ENCODE measurements at places on chromosomes 1 and 21.
A peak's percentile ranks its signal among the peaks of the same experiment; 100 is the strongest.

GRCh38 chr1:22053017-22053860, 730 bp downstream of the CDC42 start:
- peak; percentile 67 for DNase-seq

- no peak for DNase-seq
Observed at GRCh38 chr1:243267471-243267880, 11.6 kb downstream of the SDCCAG8 start.

- no peak for DNase-seq
Observed at GRCh38 chr1:179143322-179143721, 61.5 kb downstream of the TOR3A start.

GRCh38 chr1:26015358-26015757, 6.2 kb upstream of the EXTL1 start:
- DNase-seq: no peak

DNA sequence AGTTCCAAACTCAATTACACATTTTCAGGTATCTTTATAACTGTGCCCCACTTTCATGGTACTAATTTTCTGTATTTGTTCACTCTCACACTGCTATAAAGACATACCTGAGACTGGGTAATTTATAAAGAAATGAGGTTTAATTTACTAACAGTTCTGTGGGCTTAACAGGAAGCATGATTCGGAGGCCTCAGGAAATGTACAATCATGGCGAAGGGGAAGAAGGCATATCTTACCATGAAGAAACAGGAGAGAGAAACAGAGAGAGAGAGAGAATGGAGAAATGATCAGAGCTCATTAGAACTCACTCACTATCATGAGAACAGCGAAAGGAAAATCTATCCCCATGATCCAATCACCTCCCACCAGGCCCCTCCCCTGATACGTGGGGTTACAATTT, 874.1 kb upstream of the B3GALT2 start:
- no peak for DNase-seq

DNA sequence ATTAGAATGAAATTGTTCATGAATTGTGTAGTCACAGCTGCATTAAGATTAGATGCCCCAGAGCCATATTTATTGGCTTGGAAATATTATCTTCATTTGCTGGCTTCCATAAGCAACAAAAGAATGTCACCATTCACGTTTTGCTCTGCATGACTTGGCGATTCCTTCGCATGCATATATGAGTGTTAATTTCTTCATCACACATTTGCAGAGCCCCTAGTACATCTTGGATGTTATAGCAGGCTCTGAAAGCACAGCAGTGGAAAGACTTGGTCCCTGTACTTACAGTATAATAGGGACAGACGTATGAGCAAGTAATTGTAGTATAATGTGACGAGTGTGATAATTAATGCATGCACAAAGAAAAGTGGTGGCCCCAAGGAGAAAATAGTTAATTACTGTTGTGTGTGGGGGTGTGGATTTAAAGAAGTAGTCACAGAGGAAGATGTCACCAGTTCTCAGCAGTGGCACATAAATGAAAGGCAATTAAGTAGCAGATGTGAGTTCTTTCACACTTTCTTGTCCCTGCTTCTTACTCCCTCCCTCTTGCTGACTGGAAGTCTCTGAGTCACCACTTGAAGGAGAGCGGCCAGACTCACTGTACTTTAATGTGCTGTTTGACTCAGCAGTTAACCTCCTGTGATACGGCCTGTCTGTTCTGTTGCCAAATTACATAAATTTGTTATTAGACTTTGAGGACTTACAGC, 21.0 kb downstream of the S100A10 start:
- no peak for DNase-seq

GRCh38 chr1:206909161-206909882, 12.1 kb downstream of the IL24 start:
- peak; percentile 45 for DNase-seq

- no peak for DNase-seq
Observed at GRCh38 chr21:44394733-44395132, 41.3 kb downstream of the TRPM2 start.

DNA sequence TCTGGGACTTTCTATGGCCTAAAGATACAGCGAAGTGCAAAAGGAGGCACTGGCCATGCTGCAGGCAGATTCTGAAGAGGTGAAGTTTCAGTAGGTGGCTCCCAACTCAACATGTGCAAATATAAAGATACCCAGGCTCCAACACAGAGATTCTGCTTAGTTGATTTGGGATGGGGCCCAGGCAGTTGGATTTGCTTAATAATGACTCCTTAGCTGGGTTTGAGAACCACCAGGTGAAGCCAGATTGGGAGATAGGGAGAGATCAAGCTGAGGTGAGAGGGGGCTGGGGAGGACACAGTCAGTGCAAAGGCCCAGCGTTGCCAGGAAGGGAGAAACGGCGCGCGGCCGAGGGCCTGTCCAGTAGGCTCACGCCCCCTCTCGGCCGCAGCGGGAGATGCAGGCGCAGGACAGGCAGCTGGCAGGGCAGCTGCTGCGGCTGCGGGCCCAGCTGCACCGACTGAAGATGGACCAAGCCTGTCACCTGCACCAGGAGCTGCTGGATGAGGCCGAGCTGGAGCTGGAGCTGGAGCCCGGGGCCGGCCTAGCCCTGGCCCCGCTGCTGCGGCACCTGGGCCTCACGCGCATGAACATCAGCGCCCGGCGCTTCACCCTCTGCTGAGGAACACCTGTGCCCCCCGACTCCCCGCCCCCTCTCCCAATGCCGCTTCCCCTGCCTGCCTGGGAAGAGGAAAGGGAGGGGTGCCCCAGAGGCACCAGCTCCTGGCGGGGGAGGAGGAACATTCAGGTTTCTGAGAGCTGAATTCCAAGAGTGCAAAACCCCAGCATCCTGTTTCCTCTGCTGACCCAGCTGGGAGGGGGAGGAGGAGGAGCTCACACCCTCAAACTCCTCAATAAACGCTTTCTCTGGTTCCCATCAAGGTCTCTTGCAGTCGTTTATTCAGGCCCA, 1.2 kb downstream of the FAM167B start:
- peak; percentile 80 for DNase-seq

DNA sequence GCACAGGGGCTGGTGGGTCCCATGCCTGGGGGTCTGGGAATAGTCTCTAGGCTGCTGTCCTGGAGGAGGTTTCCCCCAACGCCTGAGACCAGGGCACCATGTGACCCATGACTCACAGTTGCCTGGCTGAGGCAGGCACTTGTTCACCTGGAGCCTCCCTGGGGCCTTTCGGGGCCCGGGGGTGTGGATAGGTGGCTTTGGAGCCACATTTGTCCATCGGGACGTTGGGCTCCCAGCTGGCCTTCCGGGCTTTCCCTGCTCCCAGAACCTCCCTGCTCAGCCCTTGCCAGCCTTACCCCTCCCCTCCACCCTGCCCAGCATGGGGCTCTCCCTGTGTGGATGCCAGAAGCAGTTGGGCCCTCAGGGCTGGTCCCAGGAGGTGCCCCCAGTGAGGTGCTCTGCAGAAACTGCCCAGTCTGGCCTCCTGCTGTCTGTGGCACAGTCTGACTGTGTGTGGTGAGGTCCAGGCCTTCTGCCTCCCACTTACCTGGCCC, 14.2 kb downstream of the COL6A1 start:
- DNase-seq: no peak

GRCh38 chr1:6456800-6457466, 9.0 kb downstream of the TNFRSF25 start:
- DNase-seq: no peak

DNA sequence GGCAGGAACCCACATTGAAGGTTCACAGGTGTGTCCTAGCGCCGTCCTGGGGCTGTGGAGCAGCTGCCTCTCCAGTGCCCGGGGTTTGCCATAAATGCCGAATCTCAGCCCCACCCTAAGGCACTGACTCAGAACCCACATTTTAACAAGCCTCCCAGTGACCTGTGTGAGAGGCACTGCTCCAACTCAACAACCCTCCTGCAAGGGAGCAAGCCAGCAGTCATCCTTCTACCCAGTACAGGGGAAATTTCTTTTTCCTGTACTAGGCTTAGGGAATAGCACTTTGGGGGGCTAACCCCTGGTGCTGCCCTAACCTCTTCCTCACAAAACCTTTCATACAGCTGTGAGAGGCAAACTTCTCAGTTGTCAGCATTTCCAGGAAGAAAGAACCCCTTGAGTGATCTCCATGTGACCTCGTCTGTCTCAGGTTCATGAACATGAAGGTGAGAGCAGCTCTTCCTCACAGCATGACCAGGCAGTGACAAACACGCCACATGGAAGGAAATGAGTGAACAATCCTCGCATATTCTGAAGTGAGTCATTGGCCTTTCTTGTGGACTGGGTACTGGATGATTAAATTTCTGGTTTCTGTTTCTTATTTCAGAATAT, 11.4 kb upstream of the BCAR3 start:
- peak; percentile 38 for DNase-seq

DNA sequence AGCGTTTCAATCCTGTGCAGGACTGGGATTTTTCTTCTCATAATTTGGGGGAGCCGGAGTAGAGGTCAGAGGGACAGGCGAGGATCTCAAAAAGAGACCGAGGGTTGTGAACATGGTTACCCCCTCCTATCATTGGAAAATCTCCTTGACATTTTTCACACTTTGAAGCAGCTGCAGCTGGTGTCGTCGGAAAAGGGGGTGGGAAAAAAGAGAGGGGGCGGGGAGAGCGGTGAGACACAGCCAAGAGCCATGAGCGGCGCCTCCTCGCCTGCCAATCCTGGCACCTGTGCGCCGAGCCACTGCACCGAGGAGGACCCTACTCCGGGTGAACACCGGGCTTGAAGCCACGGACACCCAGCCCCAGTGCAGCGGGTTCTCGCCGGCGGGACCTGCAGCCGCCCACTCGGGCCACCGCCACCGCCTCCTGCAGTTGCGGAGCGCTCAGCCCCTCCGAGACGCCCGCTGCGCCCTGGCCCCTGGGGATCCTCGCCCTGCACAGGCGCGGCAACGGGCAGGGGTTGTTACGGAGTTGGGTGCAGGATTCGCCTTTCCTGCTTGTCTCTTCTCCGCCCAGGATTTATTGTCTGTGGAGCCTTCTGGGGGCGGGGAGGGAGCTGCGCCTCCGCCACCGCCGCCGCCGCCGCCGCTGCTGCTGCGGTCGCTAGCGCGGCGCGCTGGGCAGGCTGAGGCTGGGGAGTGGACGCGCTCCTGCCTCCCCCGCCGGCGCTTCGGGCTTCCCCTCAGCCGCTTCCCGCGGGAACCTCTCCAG, at the start of gene LRRC7:
LRRC7 (plus strand) TSS at position 271 of the 769 bp plus-strand sequence. CDS start 718 bp downstream, outside the sequence.
- DNase-seq: no peak

DNA sequence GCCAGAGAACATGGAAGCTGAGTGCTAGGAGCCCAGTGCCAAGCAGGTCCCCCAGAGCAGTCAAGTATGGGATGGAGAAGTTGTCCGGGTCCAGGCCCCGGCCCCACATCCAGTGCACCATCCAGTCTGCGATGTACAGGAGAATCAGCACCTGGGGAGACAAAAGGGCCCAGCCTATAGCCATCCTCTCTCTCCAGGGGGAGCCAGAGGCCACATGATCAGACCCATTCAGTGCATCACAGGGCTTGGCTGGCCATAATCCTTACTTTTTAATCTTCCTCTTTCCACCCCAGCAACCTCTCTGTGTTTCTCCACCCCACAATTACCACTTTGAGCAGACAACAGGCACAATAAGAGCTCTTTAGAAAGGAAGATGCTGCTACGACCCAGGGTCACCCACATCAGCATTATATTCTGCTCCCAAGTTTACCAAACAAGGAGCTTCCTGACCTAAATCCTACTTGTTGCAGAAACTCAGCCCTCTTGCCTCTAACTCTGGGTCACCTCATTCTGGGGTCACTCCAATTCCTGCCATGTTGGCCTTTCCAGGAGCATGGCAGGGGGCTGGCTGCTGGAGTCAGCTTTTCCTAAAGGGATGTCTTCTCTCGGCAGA, 16.4 kb upstream of the RAB29 start:
- peak; percentile 64 for DNase-seq

Measured in CD4-positive, alpha-beta T cell treated with Interleukin-4 for 1 hour (primary cell).